ENCODE measurements at places on chromosomes 3 and 15. TPM values are rescaled to one million over a fixed set of nuclear protein-coding genes. Genes with fewer than 3 reads are reported as not detected.

Gene RARRES1
- 1.4 TPM for total RNA-seq

Gene MAGI1
- total RNA-seq, result 49.4 TPM

Gene ZIC1
- total RNA-seq, result 15.6 TPM

Gene SNTN
- total RNA-seq, result not detected

Gene TEX55
- not detected for total RNA-seq

Gene SEMA7A
- total RNA-seq, result 51.5 TPM

Gene GOLGA8T
- total RNA-seq, result 0.16 TPM

Measured in occipital lobe (tissue), 3 donors.